ENCODE measurements at places on chromosomes 1 and 21. TPM values are rescaled to one million over a fixed set of nuclear protein-coding genes. Genes with fewer than 3 reads are reported as not detected.

NTNG1 gene
- total RNA-seq: not detected

FLG2 gene
- not detected for total RNA-seq

INSRR gene
- not detected for total RNA-seq

LCE1B gene
- total RNA-seq: not detected

PLEKHG5 gene
- 4.7 TPM for total RNA-seq

DIPK1A gene
- total RNA-seq: 8.8 TPM

COL11A1 gene
- 3.0 TPM for total RNA-seq
